G401 (cell line): ENCODE measurements at places on chromosomes 7 and 10.

- DNase-seq: no peak
Measured at GRCh38 chr10:19638182-19638895, 177.9 kb upstream of the PLXDC2 start.

- DNase-seq: peak; percentile 23
Measured at GRCh38 chr7:101527844-101528667, 101.0 kb downstream of the MYL10 start.

DNA sequence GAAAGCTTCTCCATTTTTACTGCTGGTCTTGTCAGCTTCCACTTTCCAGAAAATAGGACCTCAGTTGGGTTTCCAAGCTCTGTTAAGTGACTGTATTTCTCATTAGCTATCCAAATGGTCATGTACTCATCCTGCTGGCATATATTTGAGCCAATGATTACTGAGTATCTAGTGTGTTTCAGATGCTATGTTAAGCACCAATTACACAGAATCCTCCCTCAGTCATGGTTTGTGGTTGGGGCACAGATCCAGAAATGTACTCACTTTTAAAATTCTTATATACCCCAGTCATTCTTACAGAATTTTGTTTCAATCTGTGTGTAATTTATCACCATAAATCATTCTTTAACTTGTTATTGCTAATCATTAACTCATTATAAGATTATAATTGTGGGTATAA is 362.3 kb upstream of the MTPN start:
- DNase-seq: no peak

- DNase-seq: no peak
Measured at GRCh38 chr10:101453791-101454718, 100.1 kb downstream of the BTRC start.

- DNase-seq: no peak
Measured at GRCh38 chr10:112988839-112989406, 38.9 kb downstream of the TCF7L2 start.
